Lower lobe of right lung (tissue), 2 donors: ENCODE measurements at places on chromosomes 1 and 21. TPM values are rescaled to one million over a fixed set of nuclear protein-coding genes. Genes with fewer than 3 reads are reported as not detected.
A peak's percentile ranks its signal among the peaks of the same experiment; 100 is the strongest.

DNA sequence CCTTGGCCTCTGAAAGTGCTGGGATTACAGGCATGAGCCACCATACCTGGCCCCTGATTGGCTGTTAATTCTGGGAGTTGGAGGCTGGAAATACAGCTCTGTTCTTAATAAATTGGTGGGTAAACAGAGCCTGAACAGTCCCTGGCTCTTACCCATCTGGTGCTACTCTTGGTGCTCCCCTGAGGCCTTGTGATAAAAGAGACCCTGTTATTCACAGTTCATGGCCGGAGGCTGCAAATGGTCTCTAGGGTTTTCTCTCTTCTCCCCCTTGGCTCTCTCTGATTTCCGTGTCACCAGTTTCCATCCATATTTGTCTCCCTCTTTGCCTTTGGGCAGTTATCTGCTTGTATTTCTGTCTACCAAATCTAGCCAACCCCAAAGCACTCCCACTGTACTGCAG, 17.2 kb downstream of the NFASC start:
- no peak overlapping the region for H3K4me3 ChIP-seq
- H3K27ac ChIP-seq, result peak overlapping the region; percentile 46
- H3K36me3 ChIP-seq, result no peaks in the 10 kb centered on the region
- no peaks in the 10 kb centered on the region for H3K27me3 ChIP-seq

DNA sequence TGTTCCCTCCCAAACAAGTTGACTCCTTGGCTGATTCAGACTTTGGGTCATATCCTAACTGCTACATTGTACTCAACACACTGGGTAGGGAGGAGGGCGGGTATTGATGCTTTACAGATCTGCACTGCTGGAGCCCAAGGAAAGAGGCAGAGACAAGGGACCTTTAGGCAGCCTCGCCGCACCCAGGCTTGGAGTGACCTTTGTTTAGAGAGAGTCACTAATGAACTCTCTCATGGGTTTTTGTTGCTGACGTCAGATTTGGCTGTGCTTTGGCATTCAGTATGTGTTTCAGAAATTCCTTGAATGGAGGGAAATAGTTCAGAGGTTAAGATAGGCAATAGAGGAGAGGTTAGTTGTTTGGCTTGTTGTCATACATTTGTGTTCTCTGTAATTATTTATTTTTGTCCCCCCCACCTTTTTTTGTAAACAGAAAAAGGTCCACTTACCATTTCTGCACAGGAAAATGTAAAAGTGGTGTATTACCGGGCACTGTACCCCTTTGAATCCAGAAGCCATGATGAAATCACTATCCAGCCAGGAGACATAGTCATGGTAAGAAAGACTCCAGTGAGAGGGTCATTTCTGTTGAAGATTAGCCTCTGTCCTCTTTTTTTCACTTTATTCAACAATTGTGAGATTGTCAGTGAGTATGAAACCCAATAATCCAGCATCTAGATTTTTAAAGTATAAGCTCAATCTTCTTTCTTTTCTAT, 116.1 kb downstream of the ATP5PO start:
- no peak overlapping the region for H3K27ac ChIP-seq
- peaks cover 9% of the 10 kb centered on the region for H3K36me3 ChIP-seq
- no peak for DNase-seq

DNA sequence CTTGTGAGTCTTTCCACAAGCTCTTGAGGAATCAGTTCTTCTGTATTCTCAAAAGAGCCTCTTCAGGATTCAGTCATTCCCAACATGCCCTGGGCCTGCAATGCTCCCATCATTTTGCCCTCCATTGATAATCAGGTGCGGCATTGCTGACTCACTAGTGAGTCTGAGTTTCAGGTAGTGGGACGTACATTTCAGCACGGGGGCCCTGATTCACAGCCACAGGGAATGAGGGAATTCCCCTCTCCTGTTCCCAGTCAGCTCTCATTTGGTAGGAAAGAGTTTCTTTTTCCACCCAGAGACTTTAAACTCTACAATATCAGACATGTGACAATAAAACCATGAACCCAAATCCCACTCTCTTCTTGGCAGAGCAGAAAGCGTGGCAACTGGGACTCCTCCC, 3.7 kb upstream of the IRF6 start:
- H3K27me3 ChIP-seq, result no peaks in the 10 kb centered on the region
- no peak for DNase-seq
- H3K27ac ChIP-seq, result no peak overlapping the region

DNA sequence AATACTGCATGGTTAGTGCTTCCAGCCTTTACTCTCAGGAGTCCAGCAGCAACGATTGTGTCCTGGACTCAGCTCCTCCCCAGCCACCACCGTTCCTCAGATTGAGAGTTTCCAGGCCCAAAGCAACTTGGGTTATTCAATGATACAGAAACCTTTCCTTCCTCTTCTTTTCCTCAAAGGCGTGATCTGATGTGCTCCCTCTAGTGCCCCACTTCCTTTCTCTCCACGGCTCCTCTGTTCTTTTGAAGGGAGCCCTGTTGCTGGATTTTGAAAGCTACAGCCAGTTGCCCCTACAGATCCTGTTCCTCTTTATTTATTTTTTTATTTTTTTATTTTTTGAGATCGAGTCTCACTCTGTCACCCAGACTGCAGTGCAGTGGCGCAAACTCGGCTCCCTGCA, 14.1 kb downstream of the CRP start:
- H3K27me3 ChIP-seq, result no peaks in the 10 kb centered on the region
- no peak overlapping the region for H3K27ac ChIP-seq
- H3K4me1 ChIP-seq, result no peaks in the 10 kb centered on the region
- H3K4me3 ChIP-seq, result no peak overlapping the region
- no peaks in the 10 kb centered on the region for H3K36me3 ChIP-seq
- no peak for DNase-seq

AK5 gene
- total RNA-seq, result 1.0 TPM

NBPF6 gene
- not detected for total RNA-seq

RGS18 gene
- 13.0 TPM for total RNA-seq

OR2L3 gene
- total RNA-seq, result not detected
